Right ventricle myocardium superior (tissue), 1 donor: ENCODE measurements at places on chromosomes 1 and 21.

DNA sequence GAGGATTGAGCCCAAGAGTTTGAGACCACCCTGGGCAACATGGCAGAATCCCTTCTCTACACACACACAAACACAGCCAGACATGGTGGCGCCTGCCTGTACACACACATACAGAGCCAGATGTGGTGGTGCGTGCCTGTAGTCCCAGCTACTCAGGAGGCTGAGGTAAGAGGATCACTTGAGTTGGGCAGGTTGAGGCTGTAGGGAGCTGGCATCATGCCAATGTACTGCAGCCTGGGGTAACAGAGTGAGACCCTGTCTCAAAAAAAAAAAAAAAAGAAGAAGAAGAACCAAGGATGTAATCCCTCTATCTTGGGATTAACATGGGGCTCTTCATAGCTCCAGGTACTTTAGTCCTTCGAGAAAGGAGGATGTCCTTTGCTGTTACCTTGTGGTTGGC, 29.4 kb upstream of the PIGV start:
- DNase-seq = no peak

DNA sequence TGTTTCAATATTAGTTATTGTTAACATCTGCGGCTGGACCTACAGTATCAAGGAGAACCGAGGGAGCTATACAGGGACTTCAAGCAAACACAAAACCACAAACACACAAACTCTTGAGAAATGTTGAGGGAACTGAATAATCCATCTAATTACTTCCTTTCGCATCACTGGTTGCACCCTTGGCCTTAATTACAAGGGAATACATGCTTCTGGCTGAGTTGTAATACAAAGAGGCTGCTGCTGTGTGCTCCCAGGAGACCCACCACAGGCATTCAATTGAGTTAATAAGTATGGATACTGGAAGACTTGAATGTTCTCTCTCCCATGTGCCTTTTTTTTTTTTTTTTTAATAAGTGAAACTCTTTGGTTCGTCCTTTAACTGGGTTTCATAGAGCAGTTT, 16.8 kb upstream of the SMYD2 start:
- no peak for DNase-seq

GRCh38 chr1:64967381-64967780, 1.0 kb upstream of the JAK1 start:
- DNase-seq = no peak

DNA sequence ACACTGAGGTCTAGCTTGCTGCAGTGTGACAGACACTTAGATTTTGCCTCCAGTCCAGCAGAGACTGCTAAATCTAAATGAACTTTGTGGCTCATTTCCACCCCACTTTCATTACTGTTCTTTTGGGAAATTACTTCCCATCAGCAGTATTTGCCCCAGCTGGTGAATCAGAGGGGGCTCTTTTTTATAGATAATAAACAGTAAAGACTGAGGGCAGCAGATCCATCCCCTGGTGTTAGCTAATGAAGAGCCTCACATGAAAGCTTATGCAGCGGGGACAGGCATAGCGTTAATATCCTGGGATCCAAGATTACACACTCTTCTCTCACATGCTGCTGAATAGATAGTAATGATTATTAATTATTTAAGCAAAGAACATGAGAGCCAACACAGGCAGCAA, 6.4 kb upstream of the CTNNBIP1 start:
- DNase-seq = no peak
